SK-N-MC (cell line): ENCODE measurements at places on chromosomes 5 and 9.
A peak's percentile ranks its signal among the peaks of the same experiment; 100 is the strongest.

- DNase-seq: no peak
These were observed 133.4 kb upstream of the GAS1 start for GRCh38 chr9:87080512-87081264.

DNA sequence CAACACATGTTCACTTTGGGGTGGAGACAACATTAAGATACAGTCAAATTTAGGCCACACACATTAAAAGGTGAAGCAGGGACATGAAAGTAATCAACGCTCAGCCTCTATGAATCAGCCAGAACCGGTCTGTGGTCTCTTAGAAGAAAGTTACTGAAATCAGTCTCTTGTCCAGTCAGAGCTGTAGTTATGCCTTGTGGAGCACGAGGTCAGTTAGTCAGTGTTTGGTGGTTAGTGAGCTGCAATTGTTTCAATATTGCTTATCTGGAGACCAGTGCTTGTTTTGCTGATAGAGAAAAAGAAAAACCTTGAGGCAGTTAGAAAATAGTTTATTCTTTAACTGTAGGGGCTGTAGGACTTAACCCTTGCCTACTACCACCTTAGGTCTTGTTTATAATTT lies 157.8 kb upstream of the RASEF start:
- DNase-seq: no peak

DNA sequence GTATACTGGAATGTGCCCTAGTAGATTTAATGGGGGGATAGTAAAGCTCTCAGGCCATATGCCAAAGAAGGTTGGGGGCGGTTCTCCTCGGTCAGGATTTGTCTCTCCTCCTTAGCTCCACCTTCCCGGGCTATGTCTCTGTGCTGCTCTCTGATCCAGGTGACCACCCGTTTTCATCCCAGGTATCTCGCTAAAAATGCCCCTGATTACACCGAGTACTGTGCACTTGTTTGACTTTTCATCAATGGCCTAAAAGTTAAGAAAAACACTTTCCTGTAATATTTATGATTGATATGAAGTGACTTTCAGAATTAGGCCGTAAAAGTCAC lies 724 bp downstream of the NDUFS6 start:
- no peak for DNase-seq

- DNase-seq: no peak
These were observed 36.6 kb downstream of the NREP start for GRCh38 chr5:111720333-111720890.

DNA sequence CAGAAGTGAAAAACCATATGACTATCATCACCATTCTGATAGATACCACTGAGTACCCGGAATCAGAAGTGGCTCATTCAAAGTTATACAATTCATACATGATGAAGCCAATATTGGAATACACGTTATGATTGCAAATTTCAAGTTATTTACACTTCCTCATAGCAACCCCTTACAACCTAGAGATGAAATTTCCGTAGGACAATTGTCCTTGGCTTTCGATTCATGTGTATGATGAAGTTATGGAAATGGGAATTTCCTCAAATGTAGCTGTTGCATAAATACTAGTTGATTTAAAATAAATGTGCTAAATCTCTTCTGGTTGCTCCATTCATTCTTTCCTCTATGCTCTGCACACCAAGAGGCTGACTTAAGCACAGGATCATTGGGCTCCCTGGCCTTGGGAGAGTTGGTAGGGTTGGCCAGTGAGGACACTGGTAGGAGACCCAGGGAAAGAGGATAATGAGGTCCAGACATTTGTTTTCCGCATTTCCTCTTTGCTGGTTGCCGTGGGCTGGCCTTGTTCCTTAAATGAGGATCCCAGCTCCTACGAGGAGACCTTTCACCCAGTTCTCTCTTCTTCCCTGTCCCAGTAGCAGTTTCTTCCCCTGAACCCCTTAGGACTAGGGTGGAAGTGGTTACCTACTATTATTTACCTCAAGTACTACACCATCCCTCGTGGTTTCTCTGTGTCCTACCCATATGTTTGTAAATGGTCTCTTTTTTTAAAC lies 90.3 kb downstream of the ZNF474 start:
- DNase-seq: no peak

- no peak for DNase-seq
These were observed 25.4 kb downstream of the EPB41L4B start for GRCh38 chr9:109295221-109296130.

GRCh38 chr9:125106285-125106893 lies 36.9 kb downstream of the SCAI start:
- DNase-seq: peak; percentile 8

DNA sequence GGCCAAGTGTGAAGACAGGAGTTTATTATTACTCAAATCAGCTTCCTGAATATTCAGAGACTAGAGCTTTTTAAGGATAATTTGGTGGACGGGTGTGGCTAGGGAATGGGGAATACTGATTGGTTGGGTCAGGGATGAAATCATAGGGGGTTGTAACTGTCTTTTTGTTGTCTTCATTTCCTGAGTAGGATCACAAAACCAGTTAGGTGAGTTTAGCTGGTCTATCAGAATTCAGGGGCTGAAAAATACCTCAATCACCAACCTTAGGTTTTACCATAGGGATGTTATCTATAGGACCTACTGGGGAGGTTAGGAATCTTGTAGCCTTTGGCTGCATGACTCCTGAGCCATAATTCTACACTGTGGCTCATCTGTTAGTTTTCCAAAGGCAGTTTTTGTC lies 235.8 kb downstream of the YTHDC2 start:
- no peak for DNase-seq

- no peak for DNase-seq
These were observed 1.8 kb downstream of the RALGDS start for GRCh38 chr9:133119103-133119845.

- DNase-seq: no peak
These were observed 32.7 kb upstream of the ALDH1B1 start for GRCh38 chr9:38359689-38360385.

DNA sequence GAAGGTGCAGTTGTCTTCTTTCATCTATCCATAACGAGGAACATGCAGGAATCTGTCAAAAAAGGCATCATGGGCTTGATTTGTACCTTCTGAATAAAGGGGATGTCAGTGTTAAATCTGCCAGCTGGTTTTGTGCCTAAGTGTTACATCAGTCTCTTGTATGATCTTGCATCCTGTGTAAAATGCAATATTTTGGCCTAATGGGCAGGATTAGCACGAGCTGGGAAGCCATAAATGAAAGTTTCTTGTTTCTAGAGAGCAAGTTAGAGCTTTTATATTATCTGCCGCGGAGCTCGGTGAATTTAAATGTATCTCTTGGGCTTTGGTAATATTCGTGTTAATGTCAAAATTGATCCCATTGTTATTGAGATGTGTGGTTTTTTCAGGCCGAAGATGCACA lies 526.1 kb upstream of the WWC1 start:
- DNase-seq: no peak

GRCh38 chr5:145520335-145520734 lies 314.8 kb downstream of the PRELID2 start:
- DNase-seq: no peak

GRCh38 chr9:19551124-19551929 lies 142.5 kb downstream of the ACER2 start:
- DNase-seq: no peak

- no peak for DNase-seq
These were observed 72.3 kb downstream of the RASA1 start for GRCh38 chr5:87339986-87340385.

DNA sequence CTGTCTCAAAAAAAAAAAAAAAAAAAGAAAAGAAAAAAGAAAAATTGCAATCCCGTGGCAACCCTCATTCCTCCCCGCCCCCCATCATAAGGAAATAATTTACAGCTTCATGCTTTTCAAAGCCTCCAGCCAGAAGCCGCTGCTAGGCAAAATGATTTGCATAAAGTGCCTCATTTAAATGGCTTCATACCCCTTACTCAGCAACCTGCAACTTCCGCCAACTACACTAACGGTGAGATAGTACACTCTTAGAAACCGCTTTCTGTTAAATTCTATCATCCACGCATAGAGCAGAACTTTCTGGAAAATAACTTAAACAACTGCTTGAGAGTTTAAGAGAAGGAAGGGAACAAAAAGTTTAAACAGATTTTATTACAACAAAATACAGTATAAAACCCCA lies 17.8 kb downstream of the SERINC5 start:
- peak; percentile 97 for DNase-seq

DNA sequence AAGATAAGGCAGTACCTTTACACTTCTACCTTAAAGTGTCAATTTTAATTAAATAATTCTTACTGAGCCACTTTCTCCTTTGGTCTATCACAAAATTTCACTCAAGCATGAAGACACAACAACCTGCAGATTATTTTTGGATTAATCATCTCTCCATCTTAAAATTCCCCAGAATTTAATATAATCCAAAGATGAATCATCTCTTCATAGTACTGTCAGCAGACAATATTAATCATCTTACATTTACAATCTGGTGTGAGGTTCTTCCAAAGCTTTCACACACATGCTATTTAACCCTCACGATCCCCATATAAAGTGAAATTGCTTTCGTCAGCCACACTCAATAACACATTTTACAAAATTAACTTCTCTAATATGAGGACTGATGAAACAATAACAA lies 43.0 kb downstream of the LHFPL2 start:
- no peak for DNase-seq

DNA sequence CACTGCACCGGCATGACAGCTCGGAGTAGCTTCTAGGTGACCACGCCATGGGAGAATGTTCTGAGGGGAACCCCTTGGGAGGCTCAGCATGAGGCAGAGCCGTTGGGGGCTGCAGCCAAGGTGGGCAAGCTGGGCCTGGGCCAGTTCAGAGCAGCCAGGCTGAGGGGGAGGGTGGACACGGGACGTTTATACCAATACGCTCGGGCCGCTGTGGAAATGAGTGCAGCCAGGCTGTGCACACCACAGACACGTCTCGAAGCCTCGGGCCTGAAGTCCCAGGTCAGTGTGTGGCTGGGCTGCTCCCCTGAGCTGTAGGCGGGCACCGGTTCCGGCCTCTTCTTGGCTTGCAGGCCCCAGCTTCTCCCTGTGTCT lies 28.9 kb upstream of the SLC12A7 start:
- no peak for DNase-seq

- no peak for DNase-seq
These were observed 28.5 kb downstream of the ZNF366 start for GRCh38 chr5:72478684-72479083.

- DNase-seq: no peak
These were observed 10.0 kb downstream of the CEMIP2 start for GRCh38 chr9:71758277-71758676.

GRCh38 chr9:128408963-128409431 lies 11.7 kb upstream of the CERCAM start:
- no peak for DNase-seq

GRCh38 chr9:70117835-70118319 lies 74.2 kb downstream of the MAMDC2 start:
- no peak for DNase-seq

DNA sequence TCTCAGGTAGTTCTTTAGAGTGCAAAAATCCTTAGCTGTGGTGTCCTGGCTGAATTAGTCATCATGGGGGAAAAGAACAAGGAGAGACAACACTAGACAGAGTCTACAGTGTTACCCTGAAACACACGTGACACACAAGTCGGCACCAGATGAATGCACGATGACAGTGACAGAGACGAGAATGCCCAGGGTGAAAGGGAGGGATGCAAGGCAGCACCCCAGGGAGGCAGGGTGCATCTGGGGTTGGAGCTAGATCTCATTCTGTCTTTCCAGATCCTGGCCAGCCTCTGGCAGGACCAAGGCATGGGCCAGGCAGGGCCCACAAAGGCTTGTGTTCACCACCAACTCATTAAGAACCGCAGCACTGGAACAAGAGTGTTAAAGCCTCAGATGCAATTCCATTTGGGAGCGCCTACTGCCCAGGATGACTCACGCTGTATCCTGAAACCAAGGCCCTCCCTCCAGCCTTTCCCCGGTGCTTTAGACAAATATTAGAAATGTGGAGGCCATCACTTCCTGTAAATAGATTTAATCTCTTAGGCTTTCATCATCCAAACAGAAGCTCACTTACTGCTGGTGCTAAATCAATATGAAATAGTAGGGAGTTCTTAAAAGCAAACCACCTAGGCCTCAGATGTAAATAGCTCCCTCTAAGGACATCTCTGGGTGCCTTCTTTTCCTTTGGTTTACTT lies 56.1 kb downstream of the IRX2 start:
- DNase-seq: no peak

DNA sequence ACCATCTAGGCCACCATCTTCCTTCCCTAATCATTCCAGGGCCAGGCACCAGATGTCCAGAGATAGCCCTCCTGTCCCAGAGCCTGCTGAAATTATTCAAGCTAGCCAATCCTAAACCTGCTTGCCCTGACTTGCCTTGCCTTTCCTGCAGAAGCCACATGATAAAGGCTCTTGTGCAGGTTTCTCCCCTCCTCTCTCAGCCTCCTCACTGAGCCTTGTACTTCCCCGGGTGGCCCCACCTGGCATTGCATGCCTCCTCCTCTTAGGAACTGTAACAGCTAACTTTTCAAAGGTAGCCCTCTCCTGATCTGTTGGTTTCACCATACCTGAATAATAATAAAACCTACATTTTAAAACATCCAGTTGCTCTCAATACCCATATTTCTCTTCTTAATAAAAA lies 42.6 kb downstream of the DIRAS2 start:
- DNase-seq: no peak

DNA sequence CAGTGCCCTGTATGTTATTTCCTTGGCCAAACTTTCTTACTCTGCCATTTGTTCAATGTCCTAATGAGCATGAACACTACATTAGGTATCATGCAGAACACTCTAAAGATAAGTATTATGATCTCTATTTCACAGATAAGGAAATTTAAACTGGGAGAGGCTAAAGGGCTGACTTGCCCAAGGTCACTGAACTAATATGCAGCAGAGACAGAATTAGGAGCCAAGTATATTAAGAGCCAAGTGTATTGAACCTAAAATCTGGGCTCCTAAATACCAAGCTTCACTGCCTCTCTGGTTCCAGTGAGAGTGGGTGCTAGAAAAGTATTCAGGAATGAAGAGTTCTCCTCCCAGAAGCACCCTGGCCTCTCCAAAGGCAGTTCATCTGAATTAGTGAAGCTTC lies 13.5 kb downstream of the NR4A3 start:
- no peak for DNase-seq

- DNase-seq: no peak
These were observed 44.0 kb upstream of the SVEP1 start for GRCh38 chr9:110623462-110624025.

DNA sequence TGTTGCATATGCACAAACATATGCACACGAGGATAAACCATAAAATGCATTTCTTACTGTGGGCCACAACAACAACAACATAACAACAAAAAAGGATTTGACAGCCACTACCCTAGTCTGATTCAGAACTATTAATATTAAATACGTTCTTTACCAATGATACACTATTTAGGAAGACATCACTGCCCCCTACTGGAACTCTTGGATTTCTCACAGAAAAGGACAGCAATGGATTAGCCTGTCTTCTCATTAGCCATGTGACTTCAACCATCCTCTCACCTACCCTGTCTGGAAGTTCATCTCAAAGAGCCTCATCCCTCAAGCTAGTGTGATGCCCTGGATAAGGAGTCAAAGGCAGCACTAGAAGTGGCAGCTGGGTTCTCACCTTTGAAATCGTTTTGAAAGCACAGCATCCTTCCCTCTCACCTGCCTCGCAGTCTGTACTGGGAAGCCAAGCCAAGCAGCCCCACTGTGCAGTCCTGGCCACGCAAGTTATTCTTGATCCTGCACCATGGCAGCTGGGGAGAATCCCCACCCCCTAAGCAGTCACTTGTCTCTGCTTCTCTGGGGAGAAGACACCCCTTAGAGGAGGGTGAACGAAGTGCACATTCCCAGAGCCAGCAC lies 64.6 kb downstream of the SH3TC2 start:
- DNase-seq: no peak
